Stimulated activated CD4-positive, alpha-beta T cell treated with anti-CD3 and anti-CD28 coated beads, Interleukin-12 subunit alpha, Interleukin-12 subunit beta, amount 100 ng/mL, for 4 hours (primary cell): ENCODE measurements at places on chromosomes 1 and 21.
A peak's percentile ranks its signal among the peaks of the same experiment; 100 is the strongest.

DNA sequence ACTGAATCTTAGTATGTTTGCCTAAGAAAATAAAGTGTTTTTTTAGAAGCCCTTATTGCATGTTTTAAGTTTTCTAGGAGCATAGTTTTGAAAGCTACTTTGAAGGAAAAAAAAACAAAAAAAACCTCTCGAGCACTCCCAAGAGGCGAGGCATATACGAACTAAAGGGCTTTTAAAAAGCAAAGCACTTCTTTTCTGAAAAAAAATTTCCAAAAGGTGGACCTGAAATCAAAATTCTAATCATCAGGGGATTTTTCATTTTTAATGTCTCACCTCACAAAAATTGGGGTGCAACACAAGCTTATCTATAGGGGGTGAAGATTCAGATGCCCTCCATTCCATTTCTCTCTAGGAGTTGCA, 594 bp downstream of the GLMN start:
- no peak for DNase-seq

- DNase-seq: no peak
Observed at GRCh38 chr1:14507262-14507661, 91.2 kb upstream of the KAZN start.

DNA sequence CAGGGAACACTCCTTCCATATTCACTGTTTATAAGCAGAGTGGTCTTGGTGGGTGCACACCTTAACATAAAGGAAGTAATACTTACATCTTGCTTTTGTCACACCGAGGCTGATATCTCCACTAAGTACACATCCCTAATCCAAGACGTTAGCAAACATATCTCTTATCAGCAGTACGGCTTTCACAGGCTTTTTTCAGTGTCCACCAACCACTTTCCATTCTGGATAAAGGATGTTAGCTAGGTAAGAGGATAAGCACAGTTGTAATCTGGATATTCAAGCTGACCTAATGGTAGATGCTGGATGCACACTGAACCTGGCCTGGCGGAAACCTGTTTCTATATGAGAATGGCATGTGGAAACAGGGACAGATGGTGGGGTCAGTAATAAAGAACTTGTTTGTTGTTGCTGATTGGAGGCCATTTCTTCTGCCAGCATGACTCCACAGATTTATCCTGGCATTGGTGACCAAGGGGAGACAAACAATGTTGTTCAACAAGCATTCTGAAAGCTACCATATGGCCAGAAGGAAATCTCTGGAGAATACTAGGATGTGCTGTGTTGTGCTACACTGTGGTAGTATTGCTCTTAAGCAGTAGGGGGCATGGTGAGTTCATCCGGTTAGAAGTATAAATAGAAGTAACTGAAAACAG, 416.4 kb downstream of the PTBP2 start:
- no peak for DNase-seq

DNA sequence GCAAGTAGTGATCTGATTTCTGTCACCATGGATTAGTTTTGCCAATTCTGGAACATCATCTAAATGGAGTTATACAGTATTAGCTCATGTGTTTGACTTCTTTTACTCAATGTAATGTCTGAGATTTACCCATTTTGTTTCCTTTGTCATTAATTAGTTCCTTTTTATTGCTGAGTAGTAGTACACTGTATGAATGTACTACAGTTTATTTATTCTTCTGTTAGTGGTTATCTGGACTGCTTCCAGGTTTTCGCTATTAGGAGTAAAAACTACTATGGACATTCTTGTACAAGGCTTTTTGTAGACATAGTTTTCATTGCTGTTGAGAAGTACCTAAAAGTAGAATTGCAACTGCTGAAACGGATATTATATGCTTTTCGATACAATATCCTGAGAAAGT, 14.1 kb downstream of the SUCO start:
- DNase-seq: no peak

DNA sequence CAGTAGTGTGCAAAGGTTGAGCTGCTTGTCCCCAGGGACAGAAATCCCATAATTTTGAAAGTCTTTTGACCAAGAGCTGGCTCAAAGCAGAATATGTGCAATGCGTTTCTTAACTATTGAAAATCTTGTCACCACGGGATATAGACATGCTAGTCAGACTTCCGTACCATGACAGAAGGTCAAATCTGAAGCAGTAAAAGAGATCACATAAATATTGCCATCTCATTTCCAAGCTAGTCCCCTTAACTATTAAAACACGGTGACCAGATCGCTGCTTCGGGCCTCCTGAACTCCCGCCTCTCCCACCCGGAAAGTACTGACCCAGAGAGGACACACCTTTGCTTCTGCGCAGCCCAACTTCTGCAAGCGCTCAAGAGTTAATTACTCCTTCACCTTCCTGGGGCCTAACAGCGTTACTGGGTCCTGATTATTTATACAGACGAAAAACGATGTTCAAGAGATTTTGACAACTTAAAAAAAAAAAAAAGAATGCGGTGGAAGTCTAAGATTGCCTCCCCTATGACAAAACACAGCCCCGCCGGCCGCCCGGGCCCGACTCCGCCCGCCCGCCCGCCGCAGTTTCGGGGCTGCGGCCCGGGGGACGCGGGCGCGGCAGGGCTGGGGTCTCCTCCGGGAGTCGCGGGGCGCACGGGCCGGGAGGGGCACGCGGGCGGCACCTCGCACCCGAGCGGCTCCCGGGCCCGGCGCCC, 692 bp downstream of the SORT1 start:
- DNase-seq: no peak

GRCh38 chr1:10992864-10993263, 19.6 kb upstream of the TARDBP start:
- no peak for DNase-seq

- DNase-seq: no peak
Observed at GRCh38 chr1:92343061-92343460, 44.2 kb downstream of the RPAP2 start.

- no peak for DNase-seq
Observed at GRCh38 chr1:240765732-240766363, 153.9 kb upstream of the GREM2 start.

GRCh38 chr1:219783605-219784235, 144.6 kb downstream of the SLC30A10 start:
- no peak for DNase-seq

DNA sequence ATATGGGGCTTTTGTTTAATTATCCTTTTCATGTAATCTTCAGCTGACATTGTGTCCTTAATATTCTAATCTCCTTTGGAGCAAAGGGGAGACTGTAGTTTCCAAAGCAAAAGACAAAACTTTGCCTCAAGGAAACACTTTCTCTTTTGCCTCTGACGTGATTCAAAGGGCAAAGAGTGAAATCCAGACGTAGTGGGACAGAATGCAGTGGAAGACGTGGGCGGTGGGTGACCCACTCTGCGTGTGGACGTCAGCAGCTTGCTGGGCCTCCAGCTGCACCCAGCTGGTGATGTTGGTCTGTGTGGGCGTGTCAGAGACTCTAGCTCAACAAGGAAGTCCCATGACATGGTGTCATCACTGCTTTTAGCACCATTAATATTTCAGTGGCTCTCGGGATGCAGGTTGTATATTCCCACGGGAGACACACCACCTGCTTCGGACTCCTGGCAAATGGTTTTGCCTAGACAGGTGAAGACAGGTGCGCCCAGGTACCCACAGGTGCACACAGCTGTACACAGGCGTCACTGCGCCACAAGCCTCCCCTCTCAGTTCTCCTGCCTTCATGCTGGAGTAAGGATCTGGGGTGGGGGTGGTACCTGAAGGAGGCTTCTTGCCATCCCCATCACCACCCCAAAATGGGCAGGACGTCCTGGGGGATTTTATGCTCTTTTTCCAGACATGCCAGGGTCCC, 292.1 kb upstream of the VAMP3 start:
- DNase-seq: no peak

DNA sequence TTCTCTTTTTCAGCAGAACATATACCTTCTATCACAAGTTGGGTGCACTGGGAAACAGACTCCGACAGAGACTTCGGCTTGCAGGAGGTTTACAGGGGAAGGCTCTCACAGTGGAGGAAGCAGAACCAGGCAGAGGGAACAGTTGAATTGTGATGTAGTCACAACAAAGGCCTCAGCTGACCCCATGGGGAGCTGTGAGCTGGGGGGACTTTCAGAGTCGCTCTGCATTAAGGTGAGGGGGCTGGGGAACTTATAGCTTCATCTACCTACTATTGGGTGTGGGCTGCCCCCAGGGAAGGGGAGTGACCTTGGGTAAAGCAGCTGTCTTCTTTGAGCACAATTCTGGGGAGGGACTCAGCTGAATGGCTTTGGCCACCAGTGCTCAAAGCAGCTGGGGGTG, 94.9 kb upstream of the POU3F1 start:
- DNase-seq: no peak

DNA sequence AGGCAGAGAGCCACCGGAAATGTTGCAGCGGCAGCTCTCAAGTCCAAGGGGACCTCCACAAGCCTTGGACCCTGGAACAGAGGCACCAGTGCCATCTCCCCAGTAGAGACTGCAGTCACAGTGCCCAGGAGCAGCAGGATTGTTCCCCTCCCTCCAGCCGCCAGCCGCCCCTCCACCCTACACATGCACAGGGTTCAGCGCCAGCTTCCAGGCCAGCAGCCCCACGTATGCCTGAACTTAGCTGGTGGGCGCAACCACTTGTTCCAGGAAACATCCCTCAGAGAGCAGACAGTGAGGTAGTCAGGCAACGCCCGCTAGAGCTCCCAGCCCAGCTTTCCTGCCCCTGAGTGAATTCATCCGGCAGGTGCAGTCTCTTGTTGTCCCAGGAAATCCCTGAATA, 1098.1 kb upstream of the NCAM2 start:
- no peak for DNase-seq

DNA sequence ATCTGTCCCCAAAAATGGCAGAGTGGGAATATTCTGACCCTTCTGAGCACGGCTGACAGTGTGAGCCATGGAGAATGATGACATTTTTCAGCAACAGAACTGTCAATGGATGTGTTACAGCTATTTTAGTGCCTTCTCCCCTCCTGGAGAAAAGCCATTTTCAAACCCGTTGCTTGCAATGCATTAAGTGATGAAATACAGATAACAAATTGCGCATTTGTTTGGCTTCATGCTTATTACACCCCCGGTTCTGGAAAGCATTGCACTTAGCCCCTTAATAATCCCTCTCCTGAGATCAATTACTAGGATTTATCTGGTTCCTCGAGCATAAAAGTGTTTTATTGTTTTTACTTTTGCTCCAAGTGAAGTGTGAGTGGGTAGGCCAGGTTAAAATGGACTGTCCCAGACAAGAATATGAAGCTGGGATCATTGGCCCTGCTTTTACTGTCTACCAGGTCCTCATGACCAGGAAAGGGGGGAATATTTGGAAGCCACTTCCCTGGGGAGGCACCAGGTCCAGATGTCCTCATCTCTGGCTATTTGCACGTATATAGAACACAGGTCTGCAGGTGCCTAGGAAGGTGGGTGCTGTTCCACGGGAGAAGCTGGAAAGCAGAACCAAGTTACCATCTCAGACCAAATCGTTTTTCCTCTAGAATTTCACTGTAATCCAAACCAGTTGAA, 37.5 kb upstream of the HHAT start:
- DNase-seq: no peak

- no peak for DNase-seq
Observed at GRCh38 chr1:6956488-6957159, 171.4 kb downstream of the CAMTA1 start.

GRCh38 chr1:36089393-36090121, 865 bp downstream of the ADPRS start:
- DNase-seq: no peak

DNA sequence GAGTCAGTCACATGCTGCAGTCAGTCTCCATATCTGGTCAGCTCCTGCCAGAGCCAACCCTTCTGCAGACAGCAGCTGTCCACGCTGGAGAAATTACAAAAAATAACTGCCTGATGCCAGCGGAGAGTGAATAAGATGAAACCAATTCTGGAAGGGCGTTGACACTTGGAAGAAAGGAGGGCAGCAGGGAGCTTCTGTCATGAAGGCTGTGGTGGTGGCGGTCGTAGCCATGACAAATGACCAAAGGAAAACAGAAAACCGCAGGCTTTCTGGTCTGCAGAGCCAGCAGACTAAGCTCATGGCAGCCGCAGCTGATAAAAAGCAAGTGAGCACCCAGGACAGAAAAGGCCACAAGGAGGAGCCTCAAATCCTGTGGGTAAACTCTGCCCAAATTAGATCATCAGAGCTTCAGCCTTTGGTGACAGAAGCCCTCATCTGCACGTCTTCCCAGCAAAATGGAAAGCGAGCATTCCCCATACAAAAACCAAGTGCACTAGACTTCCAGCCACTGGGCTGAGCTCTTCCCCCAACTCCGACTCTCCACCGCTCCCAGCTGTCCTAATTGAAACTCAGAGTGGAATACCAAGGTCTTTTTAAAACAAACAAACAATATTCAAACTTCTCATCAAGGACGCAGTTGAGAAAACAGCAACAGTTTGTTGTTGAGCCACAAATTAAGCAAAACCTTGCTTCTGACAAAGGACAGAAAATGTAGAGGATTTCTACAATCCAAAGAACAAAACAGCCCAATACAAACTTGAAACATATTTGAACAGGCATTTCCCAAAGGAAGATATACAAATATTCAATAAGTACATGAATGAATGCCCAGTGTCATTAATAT, 28.7 kb downstream of the RSPH1 start:
- no peak for DNase-seq

DNA sequence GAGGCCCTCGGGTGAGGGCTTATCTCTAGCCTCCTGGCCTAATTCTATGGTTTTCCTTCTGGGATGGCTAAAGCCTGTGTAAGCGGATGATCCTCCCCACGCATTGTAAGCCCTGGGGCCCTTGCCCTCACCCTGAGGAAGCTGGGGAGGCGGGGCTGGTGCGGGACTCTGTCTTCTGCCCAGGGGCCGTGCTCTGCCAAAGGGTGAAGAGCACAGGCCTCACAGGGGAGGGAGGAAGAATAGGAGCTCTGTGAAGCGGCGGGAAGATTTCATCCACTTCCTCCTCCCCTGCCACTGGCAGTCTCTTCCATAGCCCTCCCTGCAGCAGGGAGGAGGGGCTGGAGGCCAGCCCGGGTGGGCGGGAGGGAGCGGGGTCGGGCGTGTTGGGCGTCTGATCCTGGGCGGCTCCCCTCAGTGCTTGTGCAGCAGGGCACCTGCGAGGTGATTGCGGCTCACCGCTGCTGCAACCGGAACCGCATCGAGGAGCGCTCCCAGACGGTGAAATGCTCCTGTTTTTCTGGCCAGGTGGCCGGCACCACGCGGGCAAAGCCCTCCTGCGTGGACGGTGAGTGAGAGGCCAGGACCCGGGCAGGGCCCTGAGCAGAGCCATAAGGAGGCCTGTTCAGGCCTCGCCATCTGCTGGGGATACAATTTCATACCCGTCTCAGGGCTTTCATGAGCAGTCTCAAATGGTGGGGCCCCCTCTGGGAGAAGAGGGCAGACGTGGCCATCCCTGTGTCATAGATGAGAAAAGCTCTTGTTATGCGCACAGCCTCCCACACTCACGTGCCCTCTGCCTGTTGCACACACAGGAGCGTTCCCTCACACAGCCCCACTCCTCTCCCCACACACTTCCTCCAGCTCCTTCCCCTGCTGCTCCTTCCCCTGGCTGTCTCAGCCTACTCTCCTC, 7.7 kb upstream of the PPM1J start:
- DNase-seq: no peak

GRCh38 chr1:31955917-31956736, 18.0 kb upstream of the PTP4A2 start:
- peak; percentile 70 for DNase-seq
